ENCODE measurements at places on chromosomes 6 and 20. TPM values are rescaled to one million over a fixed set of nuclear protein-coding genes. Genes with fewer than 3 reads are reported as not detected.

DNA sequence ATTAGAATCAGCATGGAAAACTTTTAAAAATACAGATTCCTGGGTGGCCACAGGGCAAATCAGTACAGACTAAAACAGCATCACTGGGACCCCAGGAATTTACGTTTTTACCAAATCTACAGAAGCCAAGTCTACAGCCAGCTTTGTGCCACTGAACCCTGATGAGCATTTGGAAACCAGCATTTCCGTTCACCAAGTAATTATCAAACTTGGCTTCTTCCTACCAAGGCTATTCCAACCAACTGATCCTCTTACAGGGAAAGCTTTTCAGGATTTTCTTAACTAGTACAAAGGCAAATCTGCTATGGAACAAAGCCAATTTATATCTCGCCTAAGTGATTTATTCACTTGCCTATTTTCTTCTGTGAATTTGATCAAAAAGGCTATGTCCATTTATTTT lies 47.0 kb downstream of the PLAGL1 start:
- DNase-seq: no peak

DNA sequence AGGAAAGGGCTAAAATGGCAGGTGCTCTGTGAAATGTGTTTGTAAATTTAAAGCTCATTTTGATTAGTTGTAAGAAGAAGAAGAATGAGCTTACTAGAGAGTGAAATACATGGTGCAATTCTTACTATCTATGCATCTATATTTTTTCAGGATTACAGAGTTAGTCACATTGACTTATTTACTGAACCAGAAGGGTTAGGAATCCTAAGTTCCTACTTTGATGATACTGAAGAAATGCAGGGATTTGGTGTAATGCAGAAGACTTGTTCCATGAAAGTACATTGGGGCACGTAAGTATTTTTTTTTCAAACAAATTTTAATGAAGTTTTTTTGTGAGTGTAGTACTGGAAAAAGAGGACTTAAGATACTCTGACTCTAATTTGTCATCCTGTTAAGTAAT lies 99.3 kb downstream of the RTN4IP1 start:
- DNase-seq: no peak

DNA sequence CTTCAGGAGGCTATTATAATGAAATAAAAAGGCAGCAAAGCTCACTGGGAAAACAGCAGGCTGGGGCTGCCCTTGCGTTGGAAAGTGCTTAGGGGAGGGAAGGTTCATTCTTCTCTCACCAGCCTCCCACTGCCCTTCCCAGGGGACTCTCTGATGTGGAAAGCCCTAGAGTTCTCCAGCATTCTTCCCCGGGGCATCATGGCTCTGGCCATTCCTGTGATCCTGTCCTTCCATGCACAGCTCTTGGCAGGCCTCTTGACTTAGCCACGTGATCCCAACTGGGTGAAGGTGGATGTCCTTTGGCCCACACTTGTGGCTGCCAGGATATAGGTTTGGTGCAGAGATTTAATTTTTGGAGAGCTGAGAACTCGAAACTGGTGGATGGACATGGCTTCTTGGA lies 58.0 kb upstream of the ZNF831 start:
- DNase-seq: no peak

- no peak for DNase-seq
These were observed 143.6 kb upstream of the GJE1 start for GRCh38 chr6:141988954-141989705.

- no peak for DNase-seq
These were observed 49.4 kb downstream of the DTD1 start for GRCh38 chr20:18637224-18637623.

GRCh38 chr20:59214606-59215547 lies 51.3 kb downstream of the ZNF831 start:
- no peak for DNase-seq

DNA sequence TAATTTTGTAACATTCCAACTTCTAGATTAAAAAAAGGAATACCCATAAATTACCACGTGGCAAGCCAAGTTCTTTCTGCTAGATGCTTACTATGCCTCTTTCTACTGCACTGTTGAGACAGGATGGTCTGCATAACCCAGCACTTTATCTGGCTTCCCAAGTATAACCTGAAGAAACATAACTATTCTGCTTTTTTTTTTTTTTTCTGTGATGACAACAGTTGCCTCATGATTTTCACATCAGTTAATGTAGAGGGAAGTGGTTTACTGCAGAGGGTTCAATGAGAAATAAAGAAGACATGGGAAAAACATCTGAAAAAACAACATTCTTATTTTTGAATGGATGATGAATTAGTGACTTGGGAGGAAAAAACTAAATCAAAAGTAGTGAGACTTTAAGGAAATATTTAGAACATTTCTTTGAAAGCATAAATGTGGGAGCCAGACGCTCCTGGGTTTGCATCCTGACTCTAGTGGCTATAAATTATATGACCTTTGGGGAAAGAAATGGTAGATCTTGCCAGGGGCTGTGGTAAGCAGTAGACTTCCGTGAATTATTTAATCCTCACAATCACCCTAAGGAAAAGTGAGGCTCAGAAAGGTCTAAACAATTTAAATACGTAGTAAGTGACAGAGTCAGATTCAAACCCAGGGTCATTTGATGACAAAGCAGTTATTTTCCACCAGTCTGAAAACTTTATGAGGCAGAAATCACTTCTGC lies 230.7 kb downstream of the PHACTR1 start:
- no peak for DNase-seq

DNA sequence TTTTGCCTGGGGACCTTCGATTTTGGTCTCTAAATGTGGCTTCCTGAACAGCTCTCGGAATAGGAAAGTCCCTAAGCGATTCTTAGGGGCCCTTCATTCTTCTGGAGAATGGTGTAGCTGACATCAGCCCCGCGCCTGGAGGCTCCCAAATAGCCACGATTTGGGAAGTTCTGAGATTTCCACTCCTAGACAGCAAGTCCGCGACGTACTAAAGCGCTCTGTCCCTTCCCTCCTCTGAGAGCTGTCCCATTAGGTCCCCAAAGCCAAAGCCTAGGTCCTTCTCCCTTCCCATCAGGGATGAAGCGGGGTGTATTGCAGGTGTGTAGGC lies 756 bp downstream of the MOXD1 start:
- no peak for DNase-seq

- no peak for DNase-seq
These were observed 24.8 kb downstream of the GRM4 start for GRCh38 chr6:34120953-34121675.

DNA sequence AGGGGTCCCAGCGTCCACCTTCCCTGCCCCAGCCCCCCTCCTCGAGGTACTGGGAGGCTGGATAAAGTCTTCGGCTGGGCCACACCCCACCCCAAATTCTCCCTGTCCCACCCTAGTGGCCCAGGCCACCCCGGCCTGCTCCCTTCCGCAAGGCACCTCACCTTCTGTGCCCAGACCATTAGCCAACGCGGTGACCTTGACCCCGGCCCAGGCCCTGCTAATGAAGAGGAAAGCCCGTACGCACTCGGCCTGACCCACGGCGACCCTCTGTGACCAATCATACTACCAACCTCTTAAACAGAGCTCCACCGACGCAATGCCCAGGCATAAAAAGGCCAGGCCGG lies 182 bp upstream of the OXT start:
- no peak for DNase-seq

GRCh38 chr6:2542858-2543218 lies 207.9 kb downstream of the MYLK4 start:
- no peak for DNase-seq

DNA sequence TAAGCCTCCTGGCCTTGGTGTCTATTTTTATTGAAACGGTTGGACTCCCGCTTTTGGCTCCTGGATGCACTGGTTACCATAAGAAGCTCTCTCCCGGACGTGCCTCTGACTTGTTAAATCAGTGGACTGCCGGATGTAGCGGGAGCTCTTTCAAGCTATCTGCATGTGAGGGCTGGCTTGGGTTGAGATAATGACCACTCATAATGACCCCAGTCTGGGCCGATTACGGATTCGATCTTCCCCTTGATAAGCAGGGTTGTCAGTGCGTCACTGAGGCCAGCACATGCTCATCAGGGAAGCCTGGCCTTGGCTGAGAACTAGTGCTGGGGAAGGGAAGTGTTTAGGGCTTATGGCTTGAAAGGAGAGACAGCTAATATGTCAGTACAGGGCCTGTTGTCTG lies 528.1 kb downstream of the CDH26 start:
- DNase-seq: no peak

DNA sequence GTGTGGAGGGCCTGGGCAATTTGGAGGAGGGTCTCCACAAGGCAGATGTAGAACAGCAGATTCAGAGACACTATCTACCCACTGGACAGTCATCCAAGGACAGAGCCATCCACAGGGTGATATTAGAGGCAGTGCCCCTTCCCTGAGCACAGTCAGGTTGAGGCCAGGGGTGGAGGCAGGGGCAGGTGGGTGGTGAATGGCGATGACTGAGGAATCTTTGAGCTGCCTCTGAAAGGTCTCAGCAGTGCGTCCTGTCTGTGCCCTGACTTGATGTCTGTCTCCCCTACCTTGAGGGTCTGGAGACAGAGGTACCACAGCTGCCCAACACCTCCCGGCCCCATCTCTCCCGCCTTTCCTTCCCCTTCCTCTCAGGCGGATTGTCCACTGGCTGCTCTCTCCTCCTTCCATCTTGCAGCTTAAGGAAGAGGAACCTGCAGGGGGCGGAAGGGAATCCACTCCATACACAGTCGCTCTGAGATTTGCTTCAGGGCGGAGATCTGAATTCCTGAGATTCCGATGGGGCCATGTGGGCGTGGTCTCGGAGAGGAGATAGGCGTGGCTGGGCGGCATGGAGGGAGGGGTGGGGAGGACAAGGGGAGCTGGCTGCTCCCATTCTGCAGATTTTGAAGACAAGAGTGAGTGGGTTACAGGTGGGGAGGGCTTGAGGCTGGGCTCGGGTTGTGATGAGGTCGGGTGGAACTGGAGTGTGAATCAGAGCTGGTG lies 1.7 kb downstream of the MUCL3 start:
- peak; percentile 85 for DNase-seq

DNA sequence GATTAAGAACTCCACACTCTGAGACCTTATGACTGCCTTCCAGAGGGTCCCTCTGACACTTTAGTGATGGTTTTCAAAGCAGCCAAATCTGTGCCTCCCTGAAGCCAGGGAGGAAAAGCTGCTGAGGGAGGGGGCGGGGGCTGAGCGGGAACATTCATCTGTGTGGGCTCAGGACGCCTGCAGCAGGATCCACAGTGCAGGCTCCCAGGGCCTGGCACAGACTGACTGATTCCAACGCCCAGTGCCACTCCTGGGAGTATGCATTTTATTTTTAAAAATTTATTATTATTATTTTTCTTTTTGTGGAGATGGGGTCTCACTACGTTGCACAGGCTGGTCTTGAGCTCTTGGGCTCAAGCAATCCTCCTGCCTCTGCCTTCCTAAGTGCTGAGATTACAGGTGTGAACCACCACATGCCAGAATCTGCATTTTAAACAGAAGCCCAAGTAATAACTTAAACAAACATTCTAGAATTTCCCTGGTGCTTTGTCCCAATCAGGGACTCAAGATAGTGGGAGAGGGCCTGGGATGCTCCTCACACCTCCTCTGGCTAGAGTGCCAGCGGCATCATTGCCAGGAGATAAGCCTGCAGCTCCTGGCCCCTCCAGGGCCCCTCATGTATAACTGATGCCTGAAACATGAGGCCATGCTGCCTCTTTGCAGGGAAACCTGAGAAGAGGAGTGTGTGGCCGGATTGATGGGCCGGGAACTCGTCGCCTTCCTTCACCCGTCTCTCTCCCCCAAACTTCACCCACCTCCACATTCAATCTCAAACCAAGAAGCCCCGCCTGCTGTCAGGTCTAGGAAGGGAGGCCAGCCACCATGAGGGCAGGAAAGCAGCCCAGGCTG lies 438 bp upstream of the TMC2 start:
- no peak for DNase-seq

DNA sequence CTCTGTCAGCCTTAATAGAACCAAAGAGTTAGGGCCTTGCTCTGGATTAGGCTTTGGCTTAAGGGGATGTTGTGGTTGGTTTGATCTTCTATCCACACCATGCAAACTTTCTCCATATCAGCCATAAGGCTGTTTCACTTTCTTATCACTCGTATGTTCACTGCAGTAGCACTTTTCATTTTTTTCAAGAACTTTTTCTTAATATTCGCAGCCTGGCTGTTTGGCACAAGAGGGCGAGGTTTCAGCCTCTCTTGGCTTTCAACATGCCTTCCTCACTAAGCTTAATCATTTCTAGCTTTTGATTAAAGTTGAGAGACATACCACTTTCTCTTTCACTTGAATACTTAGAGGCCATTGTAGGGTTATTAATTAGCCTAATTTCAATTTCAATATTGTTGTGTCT lies 193.1 kb downstream of the NRN1 start:
- DNase-seq: no peak

DNA sequence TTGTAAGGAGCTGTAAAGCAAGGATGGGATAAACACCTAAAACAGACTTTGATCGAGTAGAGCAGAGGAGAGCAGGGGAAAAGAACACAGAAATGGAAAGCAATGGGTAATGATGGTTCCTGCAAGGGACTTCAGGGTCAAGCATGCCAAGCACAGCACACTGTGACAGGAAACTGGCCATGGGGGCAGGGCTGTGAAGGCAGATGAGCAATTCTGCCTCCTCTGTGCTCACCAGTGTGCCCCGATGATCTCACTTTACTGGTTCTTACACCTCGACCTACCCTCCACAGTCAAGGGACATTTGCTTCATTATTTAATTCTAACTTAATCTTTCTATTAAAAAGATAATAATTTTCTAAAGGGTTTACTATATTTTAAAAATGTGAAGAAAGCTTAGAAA lies 21.6 kb upstream of the MYB start:
- DNase-seq: no peak

DCBLD1 gene
- total RNA-seq: 8.2 TPM

TPX2 gene
- 0.73 TPM for total RNA-seq

NOX3 gene
- total RNA-seq: not detected

TAGAP gene
- total RNA-seq: 1.6 TPM

VARS2 gene
- 14.0 TPM for total RNA-seq

NR2E1 gene
- total RNA-seq: not detected

HAO1 gene
- total RNA-seq: not detected

PLN gene
- 673 TPM for total RNA-seq
